Effector memory CD8-positive, alpha-beta T cell (primary cell): ENCODE measurements at places on chromosomes 7 and 10.

DNA sequence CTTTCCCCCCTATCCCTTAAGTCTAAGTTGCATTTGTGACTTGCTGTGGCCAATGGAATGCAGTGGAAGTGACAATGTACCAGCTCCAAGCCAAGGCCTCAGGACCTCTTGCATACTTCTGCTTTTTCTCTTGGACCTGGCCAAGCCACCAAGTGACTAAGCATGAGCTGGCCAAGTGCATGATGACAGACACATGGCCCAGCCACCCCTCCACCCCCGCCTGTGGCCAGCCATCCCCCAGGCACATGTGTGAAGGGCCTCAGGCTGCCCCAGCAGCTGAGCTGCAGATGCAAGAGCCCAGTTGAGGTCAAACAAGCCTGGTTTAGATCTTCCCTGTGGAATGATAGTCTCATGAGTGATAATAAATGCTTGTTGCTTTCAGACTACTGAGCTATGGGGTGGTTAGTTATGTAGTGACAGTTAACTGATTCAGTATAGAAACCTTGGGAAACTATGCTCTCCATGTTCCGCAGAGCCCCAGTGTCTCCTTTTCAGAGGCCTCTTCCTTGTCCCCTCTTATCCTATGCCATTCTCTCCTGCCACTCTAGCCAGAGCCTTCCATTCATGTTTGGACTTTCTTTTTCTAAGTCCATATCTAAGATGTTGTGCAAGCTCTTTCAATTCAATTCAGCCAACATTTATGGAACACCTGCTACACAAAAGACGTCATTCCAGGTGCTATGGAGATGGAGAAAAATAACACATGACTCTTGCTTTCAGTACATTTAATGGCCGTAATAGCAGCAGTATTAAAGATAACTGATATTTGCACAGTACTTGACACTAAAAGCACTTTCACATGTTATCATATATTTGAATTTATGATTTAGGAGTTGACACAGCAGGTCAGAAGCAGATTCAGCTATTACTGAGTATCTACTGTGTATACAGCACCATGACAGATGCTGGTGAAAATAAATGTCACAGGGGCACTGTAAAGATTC, 55.5 kb upstream of the LOXL4 start:
- no peaks in the 10 kb centered on the region for H3K36me3 ChIP-seq
- no peak for DNase-seq
- H3K27ac ChIP-seq, result no peak overlapping the region

DNA sequence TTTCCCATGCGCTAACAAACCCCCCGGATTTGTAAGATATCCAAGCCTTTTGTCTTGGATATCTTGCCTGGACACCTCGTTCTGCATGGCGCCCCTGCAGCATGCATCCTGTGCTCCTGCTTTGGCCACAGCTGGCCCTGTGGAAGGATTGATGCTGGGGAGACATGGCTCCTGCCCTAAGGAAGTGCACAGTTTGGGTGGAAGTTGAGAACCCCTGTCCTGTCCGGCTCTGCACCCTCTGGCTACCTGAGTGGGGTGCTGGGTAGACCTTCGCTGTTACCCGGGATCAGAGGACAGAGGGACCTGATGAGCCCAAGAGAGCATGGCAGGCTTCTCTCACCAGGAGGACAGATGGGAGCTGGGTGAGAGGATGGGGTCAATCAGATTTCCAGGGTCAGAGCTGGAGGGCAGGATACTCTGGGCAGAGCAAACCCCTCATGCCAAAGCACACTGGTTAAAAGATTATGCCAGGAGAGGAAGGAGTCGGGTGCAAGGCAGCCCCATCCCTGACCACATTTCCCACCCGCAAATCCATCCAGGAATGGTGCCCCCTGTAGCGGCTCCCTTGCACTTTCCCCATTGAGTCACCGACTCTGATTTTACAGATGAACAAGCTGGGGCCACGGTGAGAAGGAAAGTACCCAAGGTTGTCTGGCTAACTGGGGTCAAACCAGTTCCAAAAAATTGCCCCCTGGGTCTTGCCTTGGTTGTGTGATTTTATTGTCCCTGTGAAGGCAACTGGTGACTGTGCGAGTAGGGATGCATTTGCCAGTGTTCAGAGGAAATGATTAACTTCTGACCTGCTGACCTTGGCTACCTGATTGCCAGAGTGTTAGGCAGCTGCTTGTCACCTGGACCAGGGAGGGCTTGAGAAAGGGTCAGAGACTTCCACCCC, 290.1 kb upstream of the ZMIZ1 start:
- H3K27ac ChIP-seq, result no peak overlapping the region
- no peak overlapping the region for H3K4me3 ChIP-seq
- DNase-seq, result no peak
- no peaks in the 10 kb centered on the region for H3K36me3 ChIP-seq

- no peak overlapping the region for H3K4me3 ChIP-seq
- no peak overlapping the region for H3K27ac ChIP-seq
- H3K4me1 ChIP-seq, result no peaks in the 10 kb centered on the region
- H3K36me3 ChIP-seq, result no peaks in the 10 kb centered on the region
- DNase-seq, result no peak
- H3K27me3 ChIP-seq, result peaks cover 70% of the 10 kb centered on the region
Observed at GRCh38 chr10:28685717-28686116, 8.4 kb downstream of the BAMBI start.

DNA sequence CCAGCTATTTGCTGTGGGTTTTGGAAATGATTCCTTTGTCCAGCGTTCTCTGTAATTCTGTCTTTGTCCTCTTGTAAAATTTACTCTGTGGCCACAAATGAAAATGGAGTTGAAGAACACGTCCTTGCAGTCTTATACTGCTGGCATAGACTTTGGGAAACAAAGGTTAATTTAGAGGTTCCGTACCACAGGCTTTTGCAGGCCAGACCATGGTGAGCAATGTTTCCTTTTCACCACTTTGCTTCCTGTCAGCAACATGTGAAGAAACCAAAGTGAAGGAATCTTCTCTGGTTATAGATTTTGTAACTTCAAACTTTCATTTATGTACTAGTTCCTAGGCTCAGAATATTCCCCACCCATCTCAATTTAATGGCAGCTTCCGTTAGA, 488.5 kb downstream of the MDFIC start:
- H3K27ac ChIP-seq, result peak overlapping the region; percentile 78
- H3K4me1 ChIP-seq, result peaks cover 10% of the 10 kb centered on the region
- peaks cover 4% of the 10 kb centered on the region for H3K36me3 ChIP-seq
- DNase-seq, result no peak

GRCh38 chr7:75614401-75614800, 122.3 kb downstream of the SPDYE5 start:
- no peak overlapping the region for H3K27ac ChIP-seq
- no peak overlapping the region for H3K4me3 ChIP-seq
- no peaks in the 10 kb centered on the region for H3K27me3 ChIP-seq
- DNase-seq, result no peak

GRCh38 chr10:21336476-21337170, 188.9 kb downstream of the SKIDA1 start:
- no peak overlapping the region for H3K4me3 ChIP-seq
- H3K27me3 ChIP-seq, result peaks cover 9% of the 10 kb centered on the region
- no peaks in the 10 kb centered on the region for H3K4me1 ChIP-seq
- peak overlapping the region; percentile 2 for H3K27ac ChIP-seq
- no peak for DNase-seq
- H3K36me3 ChIP-seq, result no peaks in the 10 kb centered on the region

- DNase-seq, result no peak
- H3K27me3 ChIP-seq, result no peaks in the 10 kb centered on the region
- H3K27ac ChIP-seq, result no peak overlapping the region
- no peaks in the 10 kb centered on the region for H3K4me1 ChIP-seq
- no peak overlapping the region for H3K4me3 ChIP-seq
- H3K36me3 ChIP-seq, result no peaks in the 10 kb centered on the region
Observed at GRCh38 chr7:140325600-140325999, 72.7 kb downstream of the SLC37A3 start.

DNA sequence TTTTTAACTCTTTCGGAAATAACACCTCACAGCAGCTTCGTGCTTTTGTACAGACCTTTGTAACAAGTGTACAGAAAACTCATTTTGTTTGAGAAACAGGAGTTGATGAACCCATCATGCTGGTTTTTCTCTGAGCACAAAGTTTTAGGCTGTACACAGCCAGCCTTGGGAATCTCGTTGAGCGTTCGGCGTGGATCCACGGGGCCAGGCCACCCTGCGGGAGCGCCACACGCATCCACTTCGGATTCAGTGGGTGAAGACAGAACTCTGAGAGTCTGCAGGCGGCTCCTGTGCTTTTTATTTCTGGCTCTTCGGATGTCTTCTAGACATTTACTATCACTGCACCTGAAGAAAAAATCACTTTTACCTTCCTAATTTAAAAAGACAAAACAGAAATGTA, 131.2 kb downstream of the SMURF1 start:
- peaks cover 2% of the 10 kb centered on the region for H3K4me1 ChIP-seq
- H3K36me3 ChIP-seq, result peaks cover 81% of the 10 kb centered on the region
- no peaks in the 10 kb centered on the region for H3K27me3 ChIP-seq
- H3K27ac ChIP-seq, result no peak overlapping the region
